ENCODE measurements at places on chromosomes 11 and 22.

DNA sequence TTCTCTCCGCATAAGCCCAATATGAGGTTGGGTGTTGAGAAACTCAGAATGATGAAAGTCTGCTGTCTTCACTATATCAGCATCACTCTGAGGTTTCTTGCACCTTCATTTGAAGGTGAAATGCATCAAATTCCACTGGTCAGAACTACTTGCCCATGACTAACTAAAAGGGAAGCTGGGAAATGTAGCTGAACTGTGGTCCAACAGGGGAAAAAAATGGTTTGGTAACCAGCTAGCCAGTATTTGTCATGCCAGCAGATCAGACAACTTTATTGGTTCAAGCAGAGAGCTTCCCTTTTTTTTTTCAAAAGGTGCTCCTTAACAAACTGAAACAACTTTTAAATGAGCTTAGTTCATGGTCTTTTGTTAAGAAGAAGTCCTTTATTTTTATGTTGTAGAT, 14.2 kb upstream of the PIK3C2A start:
- no peak for DNase-seq

- DNase-seq: no peak
Observed at GRCh38 chr22:38844315-38845003, 631 bp upstream of the NPTXR start.

DNA sequence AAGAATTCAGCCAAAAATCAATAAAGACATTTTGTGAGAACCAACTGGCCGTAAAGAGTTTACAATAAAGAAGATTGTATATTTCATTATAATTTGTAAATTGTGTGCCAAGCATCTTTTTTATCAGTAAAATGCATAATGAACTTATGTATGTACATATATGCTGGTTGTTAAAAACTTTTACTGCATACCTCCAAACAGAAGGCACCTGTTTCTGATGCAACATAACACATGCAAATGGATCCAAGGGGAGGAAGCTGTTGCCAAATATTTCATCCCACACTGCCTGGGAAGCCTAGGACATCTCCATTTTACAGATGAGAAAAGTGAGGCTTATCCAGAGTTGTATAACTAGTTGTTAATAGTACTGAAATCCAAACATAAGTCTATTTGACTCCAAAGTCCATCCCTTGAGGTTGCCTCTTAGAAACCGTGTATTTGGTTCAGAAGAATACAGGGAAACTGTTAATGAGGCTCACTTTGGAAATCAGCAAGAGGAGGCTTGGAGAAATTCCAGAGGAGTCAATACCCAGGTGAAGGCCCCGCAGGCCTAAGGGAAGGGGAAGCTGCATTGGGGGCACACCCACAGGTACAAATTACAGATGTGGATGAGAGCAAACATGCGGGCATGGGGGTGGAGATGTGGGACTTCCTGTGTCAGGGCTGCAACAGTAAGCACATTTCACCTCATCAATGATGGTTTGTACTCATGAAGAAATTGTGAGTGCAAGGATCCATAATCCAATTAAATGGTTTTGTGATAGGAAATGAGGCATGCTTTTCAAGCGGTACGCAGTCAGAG, 51.1 kb downstream of the RCN1 start:
- no peak for DNase-seq

DNA sequence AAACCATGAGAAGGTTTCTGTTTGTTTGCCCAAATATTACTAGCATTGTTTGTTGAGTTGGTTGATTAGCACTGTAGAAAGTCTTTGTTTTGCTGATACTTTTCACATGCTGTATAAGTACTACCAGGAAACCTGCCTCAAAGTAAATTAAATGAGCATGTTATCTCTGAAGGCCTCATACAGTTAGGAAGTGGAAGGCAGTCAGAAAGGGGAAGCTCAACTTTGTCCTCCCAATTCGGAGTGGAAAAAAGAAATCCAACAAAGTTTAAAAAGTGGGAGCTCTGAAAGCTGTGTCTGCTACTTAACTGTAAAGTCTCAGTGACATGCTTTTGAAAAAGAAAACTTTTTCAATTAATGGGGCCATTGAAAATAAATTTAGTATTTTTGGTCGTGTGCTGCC, 188.3 kb upstream of the BLID start:
- no peak for DNase-seq

GRCh38 chr11:103499710-103500340, 390.6 kb downstream of the DYNC2H1 start:
- DNase-seq: no peak

Data from activated naive CD8-positive, alpha-beta T cell treated with anti-CD3 and anti-CD28 coated beads for 36 hours (primary cell).